ENCODE measurements at places on chromosomes 13 and 19.

DNA sequence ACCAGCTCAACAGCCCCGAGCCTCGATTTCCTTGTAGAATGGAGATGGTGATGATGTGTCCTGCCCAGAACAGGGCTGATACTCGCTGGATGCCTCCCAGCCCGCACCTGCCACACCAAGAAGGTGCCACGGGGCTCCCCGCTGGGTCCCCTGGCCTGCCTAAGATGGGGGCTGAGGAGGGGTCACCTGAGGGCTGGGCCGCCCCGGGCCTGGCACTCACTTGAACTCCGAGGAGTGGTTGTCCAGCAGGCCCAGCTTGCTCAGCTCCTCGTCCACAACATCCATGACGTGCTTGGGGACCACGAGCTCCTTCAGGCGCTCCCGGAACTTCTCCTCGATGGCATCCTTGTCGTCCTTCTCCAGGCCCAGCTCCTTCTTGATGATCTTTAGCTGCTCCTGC is 14.4 kb downstream of the LONP1 start:
- no peak for DNase-seq

DNA sequence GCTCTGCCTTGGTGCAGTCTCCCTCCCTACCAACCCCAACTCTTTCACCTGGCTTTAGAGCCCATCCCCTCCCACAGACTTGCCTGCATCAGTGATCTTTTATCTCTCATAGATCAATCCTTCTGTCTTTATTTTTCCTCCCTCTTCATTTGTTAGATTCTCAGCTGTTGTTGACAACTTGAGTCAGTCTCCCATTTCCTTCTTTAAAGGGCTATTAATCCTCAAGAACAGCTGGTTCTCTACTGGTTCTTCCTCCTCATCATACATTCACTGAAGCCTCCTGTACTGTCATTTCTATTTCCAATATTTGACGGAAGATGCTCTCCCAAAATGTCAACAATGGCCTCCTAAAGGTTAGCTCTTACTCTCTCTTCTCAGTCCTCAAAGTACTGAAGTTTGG is 408.2 kb downstream of the TBC1D4 start:
- no peak for DNase-seq

GRCh38 chr13:33089311-33089710 is 73.1 kb downstream of the KL start:
- DNase-seq, result no peak

- DNase-seq, result no peak
Measured at GRCh38 chr13:72199640-72200039, 332.6 kb upstream of the DACH1 start.

DNA sequence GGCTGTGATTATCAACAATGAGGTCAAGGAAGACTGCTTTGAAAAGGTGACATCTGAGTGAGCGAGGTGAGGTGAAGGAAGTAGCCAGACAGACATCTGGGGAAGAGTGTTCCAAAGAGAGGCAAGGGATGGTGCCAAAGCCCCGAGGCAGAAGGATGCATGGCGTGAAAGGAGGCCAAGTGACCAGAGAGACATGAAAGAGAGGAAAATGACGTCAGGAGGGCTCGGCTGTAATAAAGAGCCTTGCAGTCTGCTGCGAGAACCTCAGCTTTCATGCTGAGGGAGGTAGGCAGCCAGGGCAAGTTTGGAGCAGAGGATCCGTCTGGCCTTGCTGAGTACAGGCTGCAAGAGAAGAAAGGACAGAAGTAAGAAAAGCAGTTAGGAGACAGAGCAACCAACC is 50.8 kb downstream of the FOXO1 start:
- no peak for DNase-seq

GRCh38 chr13:106275446-106276032 is 259.9 kb downstream of the EFNB2 start:
- no peak for DNase-seq

DNA sequence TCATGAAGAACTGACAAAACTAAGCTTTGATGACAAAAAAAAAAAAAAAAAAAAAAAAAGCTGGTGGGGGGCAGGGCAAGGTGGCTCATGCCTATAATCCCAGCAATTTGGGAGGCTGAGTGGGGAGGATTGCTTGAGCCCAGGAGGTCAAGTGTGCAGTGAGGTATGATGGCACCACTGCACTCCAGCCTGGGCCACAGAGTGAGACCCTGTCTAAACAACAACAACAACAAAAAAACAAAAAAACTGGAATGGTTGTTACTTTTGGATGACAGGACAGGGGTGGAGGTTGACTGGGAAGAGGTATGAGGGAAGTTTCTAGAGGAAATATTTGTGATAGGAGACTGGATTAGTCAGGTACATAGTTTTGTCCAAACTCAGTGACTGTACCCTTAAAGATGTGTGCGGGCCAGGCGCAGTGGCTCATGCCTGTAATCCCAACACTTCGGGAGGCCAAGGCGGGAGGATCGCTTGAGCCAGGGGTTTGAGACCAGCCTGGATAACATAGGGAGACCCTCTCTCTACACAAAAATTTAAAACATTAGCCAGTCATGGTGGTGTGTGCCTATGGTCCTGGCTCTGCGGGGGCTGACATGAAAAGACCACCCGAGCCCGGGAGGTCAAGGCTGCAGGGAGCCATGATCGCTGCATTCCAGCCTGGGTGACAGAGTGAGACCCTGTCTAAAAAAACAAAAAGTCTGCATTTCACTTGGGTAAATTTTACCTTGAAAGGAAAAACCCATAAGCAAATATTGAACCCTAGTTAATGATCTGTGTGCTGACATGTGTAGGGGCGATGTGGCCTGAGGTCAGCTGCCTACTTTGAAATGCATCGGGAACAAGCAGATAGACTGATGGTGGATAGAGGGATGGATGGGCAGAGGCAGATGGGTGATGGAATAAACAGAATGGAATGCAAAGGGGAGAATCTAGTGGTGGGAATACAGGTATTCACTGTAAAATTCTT is 37.0 kb downstream of the CERS4 start:
- no peak for DNase-seq

GRCh38 chr13:35498231-35498630 is 21.7 kb upstream of the MAB21L1 start:
- no peak for DNase-seq

- no peak for DNase-seq
Measured at GRCh38 chr13:112062571-112063570, 4.1 kb upstream of the SOX1 start.

DNA sequence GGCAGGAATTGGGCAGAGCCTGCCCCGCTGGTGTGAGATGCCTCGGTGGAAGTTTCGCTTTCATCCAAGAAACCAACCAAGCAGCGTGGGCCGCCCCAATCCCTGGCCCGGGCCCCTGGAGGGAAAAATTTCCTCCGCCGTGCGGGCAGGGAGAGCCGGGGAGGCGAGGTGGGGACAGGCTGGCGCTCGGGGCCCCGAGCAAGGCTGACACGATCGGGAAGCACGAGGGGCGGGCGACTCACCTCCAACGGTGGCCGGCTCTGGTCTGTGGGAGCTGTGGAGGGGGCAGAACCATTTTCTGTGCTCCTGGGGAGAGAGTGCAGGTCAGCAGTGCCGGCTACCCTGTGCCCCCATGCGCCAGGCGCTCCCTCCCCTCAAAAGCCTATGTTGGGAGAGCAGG is 11.0 kb downstream of the RNF126 start:
- no peak for DNase-seq

- no peak for DNase-seq
Measured at GRCh38 chr19:42246143-42246921, 3.9 kb upstream of the GSK3A start.

DNA sequence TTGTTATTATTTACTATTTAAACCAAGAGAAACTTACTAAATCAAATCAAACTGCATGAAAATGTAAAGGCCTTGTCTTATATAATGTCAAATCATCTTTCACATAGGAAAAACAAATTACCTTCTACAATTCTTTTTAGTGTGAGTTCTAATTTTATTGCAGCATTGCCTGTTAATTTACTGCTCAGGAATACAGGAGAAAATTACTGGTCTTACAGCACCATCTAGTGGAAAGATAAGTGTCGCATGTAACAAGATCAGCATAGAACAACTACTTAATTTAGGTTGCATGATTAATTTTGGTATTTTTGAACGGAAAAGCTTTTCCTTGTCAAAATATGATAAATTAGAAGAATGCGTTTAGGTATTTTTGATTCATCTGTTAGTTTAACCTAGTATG is 502.7 kb downstream of the UQCRFS1 start:
- DNase-seq, result peak; percentile 72

DNA sequence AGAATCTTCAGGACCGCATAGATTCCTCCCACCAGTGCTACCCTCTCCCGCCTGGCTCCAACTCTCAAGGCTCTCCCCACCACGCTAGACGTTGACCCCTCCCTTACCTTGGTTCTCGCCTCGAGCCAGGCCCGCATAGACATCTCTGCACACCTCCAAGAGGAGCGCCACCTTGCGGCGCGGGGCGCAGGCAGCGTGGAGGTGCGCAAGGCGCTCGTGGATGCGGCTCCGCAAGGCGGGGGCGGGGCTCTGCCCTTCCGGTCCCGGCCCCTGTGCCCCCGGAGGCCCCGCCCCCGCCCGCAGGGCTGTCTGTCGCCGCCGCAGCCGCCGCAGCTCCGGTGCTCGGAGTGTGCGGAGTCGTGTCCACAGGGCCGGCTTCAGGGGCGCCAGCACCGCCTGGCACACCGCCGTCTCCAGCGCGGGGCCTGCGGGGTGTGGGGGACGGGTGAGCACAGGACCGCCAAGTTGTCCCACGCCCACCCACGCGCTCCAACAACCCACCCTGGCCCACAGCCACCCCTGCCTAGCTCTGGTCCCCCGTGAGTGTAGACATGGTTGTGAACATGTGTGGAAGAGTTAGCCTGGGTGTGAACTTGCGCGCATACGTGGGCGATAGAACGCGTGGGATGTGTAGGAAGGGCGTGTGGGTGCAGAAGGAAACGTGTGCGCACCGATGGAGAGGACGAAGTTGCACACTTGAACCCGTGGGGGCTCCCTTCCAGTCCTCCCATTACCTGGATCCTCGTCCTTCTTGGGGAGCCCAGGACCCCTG is 8.1 kb downstream of the RINL start:
- DNase-seq, result no peak

- no peak for DNase-seq
Measured at GRCh38 chr19:10809651-10810285, 26.2 kb downstream of the TMED1 start.

DNA sequence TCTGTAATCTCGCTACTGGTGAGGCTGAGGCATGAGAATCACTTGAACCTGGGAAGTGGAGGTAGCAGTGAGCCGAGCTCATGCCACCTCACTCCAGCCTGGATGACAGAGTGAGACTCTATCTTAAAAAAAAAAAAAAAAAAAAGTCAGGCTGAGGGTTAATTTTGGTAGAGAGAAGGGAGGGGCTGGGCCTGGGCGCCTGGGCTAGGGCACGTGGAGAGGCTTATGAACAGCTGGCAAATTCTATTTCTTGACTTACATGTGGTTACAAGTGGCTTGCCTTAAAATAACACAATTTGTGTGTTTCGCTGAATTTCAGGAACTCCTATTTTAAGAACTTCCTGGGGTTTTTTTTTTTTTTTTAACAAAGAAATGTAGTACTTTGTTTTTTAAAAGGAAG is 47.6 kb upstream of the MAP3K10 start:
- no peak for DNase-seq

- DNase-seq, result no peak
Measured at GRCh38 chr13:84870190-84870589, 929.0 kb downstream of the SLITRK6 start.

GRCh38 chr19:53881482-53882390 is at the start of gene PRKCG:
Gene PRKCG (plus strand): TSS chr19:53882197. CDS start chr19:53882495, 298 bp downstream.
- DNase-seq, result no peak

DNA sequence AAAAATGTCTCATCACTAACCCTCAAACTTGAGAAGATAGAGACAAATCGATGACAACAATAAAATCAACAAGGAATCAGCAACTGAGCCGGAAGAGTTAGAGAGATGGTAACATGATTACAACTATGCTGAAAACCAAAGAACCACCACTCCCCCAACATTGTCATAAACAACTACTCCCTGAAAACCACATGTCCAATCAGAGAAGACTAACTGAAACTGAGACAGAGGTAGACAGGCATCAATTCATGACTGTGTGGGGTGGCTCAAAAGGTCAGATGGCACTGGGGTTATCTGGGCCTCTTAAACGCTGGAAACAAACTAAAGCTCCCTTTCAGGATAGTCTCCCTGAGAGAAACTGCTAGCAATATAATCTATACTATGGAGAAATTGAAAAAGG is 488.8 kb downstream of the KCTD12 start:
- DNase-seq, result no peak

DNA sequence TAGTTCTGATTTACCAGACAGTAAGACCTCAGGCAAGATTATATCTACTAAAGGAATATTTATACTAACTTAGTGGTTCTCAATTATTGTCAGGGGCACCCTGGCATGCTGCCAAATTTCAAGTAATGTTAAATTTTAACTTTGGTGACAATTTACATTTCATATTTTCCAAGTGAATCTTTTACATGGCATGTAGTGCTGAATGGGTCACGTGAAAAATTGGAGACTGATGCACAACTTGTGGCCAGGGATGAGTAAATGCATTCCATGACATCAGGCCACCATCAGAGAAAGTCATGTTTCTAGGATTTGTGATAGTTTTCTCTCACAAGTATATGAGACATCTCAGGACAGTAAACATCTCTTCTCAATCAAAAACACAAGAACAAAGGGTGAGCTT is 202.6 kb upstream of the SOX21 start:
- no peak for DNase-seq

DNA sequence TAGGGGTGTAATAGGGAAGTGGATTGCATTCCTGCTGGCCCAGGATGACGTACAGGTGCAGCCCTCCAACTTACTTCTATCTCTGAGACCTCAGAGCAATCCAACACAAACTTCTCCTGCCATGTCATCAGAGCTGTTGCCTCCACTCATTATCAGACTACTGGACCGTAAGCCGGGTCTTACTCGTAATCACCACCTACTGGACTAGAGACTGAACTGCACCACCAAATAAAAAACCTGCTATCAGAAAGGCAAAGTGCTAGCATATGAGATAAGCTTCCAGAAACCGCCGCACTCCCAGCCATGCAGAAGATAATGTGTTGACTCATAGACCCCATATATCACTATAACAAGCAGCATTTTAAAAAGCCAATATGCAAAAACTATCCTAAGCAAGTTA is 102.0 kb downstream of the SLITRK1 start:
- peak; percentile 7 for DNase-seq
